ENCODE measurements at places on chromosomes 5 and 9. TPM values are rescaled to one million over a fixed set of nuclear protein-coding genes. Genes with fewer than 3 reads are reported as not detected.

COL27A1 gene
- 31.2 TPM for total RNA-seq

GRCh38 chr9:81244631-81245030, 444.7 kb downstream of the TLE1 start:
- no peak for DNase-seq
- H3K4me3 ChIP-seq = no peak overlapping the region
- no peaks in the 10 kb centered on the region for H3K4me1 ChIP-seq
- H3K27ac ChIP-seq = no peak overlapping the region

- no peak overlapping the region for H3K4me3 ChIP-seq
- no peaks in the 10 kb centered on the region for H3K4me1 ChIP-seq
- H3K27me3 ChIP-seq = no peaks in the 10 kb centered on the region
- no peak overlapping the region for H3K27ac ChIP-seq
- H3K36me3 ChIP-seq = no peaks in the 10 kb centered on the region
Measured at GRCh38 chr5:166377756-166378155, 1913.7 kb upstream of the WWC1 start.

- no peaks in the 10 kb centered on the region for H3K36me3 ChIP-seq
- no peaks in the 10 kb centered on the region for H3K4me1 ChIP-seq
- DNase-seq = no peak
- H3K27ac ChIP-seq = no peak overlapping the region
Measured at GRCh38 chr9:68619636-68620035, 79.0 kb upstream of the TMEM252 start.

GRCh38 chr5:158499075-158499891, 600.4 kb downstream of the EBF1 start:
- H3K27me3 ChIP-seq = no peaks in the 10 kb centered on the region
- H3K36me3 ChIP-seq = no peaks in the 10 kb centered on the region
- H3K4me1 ChIP-seq = no peaks in the 10 kb centered on the region
- H3K4me3 ChIP-seq = no peak overlapping the region

CDO1 gene
- 3.9 TPM for total RNA-seq

GRCh38 chr9:138067613-138068367, 190.2 kb downstream of the CACNA1B start:
- H3K36me3 ChIP-seq = no peaks in the 10 kb centered on the region
- H3K27me3 ChIP-seq = no peaks in the 10 kb centered on the region
- no peaks in the 10 kb centered on the region for H3K4me1 ChIP-seq
- H3K4me3 ChIP-seq = no peak overlapping the region

- H3K4me1 ChIP-seq = peaks cover 60% of the 10 kb centered on the region
- H3K27me3 ChIP-seq = no peaks in the 10 kb centered on the region
- DNase-seq = no peak
- H3K36me3 ChIP-seq = no peaks in the 10 kb centered on the region
- peak overlapping the region; percentile 86 for H3K4me3 ChIP-seq
Measured at GRCh38 chr9:4296217-4296616, 3.7 kb downstream of the GLIS3 start.

- H3K4me1 ChIP-seq = no peaks in the 10 kb centered on the region
- H3K27me3 ChIP-seq = peaks cover 4% of the 10 kb centered on the region
- peak; percentile 7 for DNase-seq
- H3K36me3 ChIP-seq = no peaks in the 10 kb centered on the region
- H3K27ac ChIP-seq = no peak overlapping the region
- H3K4me3 ChIP-seq = no peak overlapping the region
Measured at GRCh38 chr5:137778772-137779564, 24.8 kb upstream of the HNRNPA0 start.

GRCh38 chr5:169410996-169411783, 110.3 kb upstream of the SLIT3 start:
- H3K4me3 ChIP-seq = no peak overlapping the region
- no peaks in the 10 kb centered on the region for H3K36me3 ChIP-seq
- no peak overlapping the region for H3K27ac ChIP-seq
- no peak for DNase-seq
- H3K4me1 ChIP-seq = peaks cover 2% of the 10 kb centered on the region

GRCh38 chr9:17005056-17005823, 129.6 kb upstream of the CNTLN start:
- H3K4me1 ChIP-seq = no peaks in the 10 kb centered on the region
- H3K27ac ChIP-seq = no peak overlapping the region
- no peaks in the 10 kb centered on the region for H3K27me3 ChIP-seq
- peak overlapping the region; percentile 32 for H3K4me3 ChIP-seq
- peak; percentile 20 for DNase-seq

All from astrocyte (in vitro differentiated cells and primary cell).